ENCODE measurements at places on chromosomes 13 and 19.

- no peak for DNase-seq
Measured at GRCh38 chr13:40680659-40681323, 14.3 kb upstream of the FOXO1 start.

- DNase-seq: peak; percentile 62
Measured at GRCh38 chr19:48290771-48291488, 21.0 kb downstream of the ZNF114 start.

- no peak for DNase-seq
Measured at GRCh38 chr13:98405107-98405571, 171.8 kb downstream of the STK24 start.

DNA sequence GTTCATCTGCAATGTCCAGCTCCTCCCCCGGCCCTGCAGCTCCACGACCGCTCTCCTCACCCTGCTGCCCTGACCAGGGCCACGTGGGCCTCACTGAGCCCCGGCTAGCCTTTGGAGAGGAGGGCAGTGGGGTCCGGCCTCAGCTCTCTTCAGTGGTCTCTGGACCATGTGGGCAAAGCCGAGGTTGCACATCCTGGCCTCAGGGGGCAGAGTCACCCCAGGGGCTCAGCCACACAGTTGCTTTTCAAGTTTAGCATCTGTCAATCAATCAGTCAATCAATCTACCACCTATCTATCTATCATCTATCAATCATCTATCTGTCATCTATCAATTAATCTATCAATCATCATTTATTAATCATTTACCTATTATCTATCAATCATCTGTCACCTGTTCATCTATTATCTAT lies 3.0 kb upstream of the DIRAS1 start:
- no peak for DNase-seq

DNA sequence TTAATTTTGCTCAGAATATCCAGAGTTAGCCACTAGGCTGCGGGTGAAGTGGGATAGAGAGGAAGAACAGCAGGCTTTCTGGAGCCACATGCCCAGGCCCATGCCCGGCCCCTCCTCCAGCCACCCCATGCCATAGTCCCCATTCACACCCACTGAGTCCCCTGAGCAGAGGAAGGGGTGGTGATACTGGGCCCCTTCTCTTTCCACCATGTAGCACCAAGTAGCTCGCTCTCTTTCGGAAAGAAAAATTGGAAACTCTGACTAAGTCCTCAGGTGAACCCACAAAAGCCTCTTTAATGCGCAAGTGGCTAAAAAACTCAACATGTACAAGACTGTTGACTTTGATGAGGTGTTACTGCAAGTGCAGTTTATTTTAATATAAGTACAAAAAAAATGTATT lies 76.7 kb upstream of the GPR183 start:
- no peak for DNase-seq

DNA sequence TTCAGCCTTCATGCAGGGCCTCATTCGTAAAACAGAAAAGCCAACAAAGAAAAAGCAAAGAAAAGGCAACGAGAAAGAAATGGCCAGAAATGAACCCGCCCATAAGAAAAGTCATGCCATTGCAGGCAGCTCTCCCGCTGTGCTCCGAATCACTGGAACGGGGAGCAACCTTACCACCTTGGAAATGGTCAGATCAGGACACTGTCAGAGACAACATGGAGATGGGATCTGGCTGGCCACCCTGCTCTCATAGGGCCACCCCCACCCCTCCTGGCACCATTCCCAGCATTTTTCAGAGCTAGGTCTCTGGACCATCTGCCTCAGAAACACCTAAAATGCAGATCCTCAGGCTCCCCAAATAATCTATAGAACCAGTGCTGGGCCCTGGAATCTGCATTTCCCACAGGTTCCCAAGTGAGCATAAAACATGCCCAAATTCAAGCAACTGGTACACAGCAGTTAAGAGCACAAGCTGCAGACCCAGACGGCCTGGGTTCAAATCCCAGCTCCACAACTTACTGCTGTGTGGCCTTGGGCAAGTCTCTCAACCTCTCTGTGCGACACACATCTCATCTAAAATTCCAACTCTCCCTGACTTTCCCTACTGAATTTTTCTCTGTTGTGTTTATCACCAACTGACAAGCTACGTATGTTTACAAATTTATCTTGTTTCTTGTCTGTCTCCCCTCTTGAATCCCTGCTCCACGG lies 151.6 kb downstream of the IER2 start:
- DNase-seq: no peak

DNA sequence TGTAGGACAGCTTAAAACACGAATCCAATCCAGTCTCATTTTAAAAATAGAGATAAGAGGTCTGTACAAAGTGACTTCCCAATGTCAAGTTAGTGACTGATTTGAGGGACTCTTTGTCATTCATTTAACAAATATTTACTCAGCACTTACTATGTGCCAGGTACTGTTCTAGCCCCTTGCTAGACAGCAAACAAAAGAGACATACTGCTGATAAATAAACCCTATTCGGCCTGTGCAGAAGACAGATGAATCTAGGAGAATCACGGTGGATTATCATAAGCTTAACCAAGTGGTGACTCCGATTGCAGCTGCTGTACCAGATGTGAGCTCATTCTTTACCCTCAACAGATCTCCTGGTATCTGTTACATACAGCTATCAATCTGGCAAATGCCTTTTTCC lies 6.4 kb upstream of the ELF1 start:
- no peak for DNase-seq

DNA sequence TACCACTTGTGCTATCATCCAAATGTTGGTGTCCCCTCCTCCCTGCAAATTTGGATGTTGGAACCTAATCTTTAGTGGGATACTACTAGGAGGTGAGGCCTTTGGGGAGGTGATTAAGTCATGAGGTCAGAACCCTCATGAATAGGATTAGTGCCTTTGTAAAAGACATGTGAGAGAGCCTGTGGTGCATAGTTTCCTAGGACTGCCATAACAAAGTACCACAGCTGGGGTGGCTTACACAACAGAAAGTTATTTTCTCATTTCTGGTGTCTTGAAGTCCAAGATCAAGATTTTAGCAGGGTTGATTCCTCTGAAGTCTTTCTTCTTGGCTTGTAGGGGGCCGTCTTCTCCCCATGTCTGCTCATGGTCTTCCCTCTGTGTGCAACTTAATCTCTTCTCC lies 562.6 kb upstream of the ARGLU1 start:
- no peak for DNase-seq

- DNase-seq: no peak
Measured at GRCh38 chr19:5667751-5668271, 12.5 kb downstream of the MICOS13 start.

GRCh38 chr13:22451327-22451741 lies 729.4 kb upstream of the SGCG start:
- DNase-seq: no peak

DNA sequence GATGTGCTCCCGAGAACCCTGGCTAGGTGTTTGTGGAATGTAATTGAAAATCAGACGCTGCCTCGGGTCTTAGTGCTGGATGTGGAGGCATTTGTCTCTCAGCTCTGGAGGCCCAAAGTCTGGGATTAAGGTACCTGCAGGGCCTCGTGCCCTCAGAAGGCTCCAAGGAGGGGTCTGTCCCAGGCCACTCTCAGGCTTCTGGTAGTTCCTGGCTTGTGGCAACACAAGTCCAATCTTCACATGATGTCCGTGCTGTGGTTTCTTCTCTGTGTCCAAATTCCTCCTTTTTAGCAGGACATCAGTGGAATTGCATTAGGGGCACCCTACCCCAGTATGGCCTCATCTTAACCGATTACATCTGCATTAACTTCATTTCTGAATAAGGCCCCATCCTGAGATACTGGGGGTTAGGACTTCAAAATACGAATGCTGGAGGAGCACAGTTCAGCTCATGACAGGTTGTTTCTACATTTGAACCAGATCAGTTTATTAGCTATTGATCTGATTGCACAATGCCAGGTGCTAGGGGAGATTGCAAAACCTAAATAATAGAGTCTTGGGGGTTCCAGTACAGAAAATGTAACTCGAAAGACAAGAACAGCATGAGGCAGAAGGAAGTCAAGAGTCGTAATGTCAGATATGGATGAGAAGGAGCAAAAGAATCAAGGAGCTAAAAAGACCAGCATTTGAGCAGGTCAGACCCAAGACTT lies 3.9 kb downstream of the ARHGEF7 start:
- DNase-seq: no peak

GRCh38 chr13:75024602-75025001 lies 457.4 kb downstream of the TBC1D4 start:
- DNase-seq: no peak

DNA sequence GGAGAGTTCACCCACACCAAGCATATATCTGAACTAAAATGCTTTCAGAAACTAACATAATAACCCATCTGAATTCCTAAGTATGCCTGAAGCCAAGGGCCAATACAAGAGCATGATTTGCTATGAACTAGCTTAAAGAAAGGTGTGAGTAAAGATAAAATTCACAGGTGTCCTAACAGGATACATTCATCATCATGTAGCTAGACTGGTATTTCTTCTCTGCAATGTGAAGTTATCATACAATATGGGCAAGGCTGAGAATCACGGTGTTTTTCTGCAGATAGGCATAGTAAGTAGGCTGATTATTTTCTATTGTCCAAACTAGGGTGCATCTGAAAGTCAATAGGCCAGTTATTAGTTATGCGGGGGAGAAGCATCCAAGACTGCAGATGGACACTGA lies 63.1 kb downstream of the STK24 start:
- DNase-seq: no peak

DNA sequence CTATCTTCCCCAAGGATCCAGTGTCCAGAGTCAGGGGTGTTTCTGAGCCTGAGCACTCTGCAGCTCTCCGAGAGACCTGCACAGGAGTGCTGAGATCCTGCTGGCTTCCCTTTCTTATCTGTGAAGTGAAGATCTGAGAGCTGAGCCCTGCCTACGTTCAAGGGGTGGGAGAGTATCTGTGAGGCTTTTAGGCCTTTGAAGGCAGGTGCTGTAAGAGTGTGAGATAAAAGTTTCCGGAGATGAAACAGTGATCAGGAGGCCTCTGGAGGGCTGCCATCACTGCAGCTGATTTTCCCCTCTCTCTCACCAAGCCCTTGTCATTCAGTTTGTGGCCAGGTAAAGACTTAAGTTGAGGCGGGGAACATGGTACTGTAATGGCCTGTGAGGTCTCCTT lies 83.1 kb downstream of the AKAP11 start:
- peak; percentile 17 for DNase-seq

DNA sequence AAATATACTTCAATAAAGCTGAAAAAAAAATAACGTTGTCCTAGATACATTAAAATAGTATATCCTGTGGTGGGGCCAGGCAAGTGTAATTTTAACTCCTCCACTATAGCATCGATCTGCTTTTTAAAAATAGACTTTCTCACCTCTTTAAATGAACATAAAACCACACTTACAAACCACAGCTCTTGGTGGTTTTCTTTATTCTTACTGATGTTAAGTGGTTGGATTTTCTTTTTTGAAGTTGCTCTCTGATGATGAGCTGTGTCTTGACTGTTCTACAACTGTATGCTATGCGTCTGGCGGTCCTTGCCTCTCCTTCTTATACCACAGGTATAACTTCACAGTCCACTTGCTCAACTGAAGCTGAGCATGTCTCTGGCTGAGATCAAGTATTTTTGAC lies 721.5 kb upstream of the KLHL1 start:
- DNase-seq: no peak

- DNase-seq: no peak
Measured at GRCh38 chr13:27827646-27828045, 35.4 kb downstream of the GSX1 start.

DNA sequence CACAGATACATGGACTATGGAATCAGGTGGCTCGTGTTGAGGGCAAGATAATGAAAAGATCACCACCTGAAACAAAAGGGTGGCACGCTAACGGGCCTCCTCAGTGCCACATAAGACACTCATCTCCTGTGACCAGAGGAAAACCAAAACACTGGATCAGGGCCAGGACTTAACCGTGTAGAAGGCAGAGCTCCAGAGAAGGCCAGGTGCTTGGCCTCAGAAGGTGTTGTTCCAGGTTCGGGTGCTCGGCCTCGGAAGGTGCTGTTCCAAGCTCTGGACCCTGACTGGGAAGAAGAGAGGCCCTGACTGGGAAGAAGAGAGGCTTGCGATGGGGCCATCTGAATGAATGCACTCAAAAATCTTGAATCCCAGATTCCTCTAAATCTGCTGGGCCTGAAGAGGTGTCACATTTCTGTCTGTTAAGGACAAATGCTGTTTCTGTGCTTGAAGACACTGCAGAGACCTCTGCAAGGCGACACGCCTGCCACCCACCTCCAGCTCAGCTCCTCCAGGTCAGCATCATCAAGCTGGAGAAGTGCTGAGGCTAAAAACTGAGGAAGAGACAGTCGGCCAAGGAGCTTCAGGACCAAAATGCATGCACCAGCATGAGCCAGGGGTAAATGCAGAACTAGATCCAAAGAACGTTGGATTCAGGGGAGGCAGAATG lies 2.7 kb upstream of the RASA3 start:
- no peak for DNase-seq

GRCh38 chr13:94513026-94513425 lies 33.5 kb upstream of the DCT start:
- DNase-seq: no peak

Data from effector CD4-positive, alpha-beta T cell (primary cell).